ENCODE measurements at places on chromosomes 11 and 22. TPM values are rescaled to one million over a fixed set of nuclear protein-coding genes. Genes with fewer than 3 reads are reported as not detected.

Gene RBFOX2
- 107 TPM for total RNA-seq

Gene PLAAT4
- 15.5 TPM for total RNA-seq

Gene SF1
- total RNA-seq: 170 TPM

Gene INPP5J
- total RNA-seq: 0.66 TPM

Gene OR52A1
- total RNA-seq: not detected

Gene CRYBB3
- not detected for total RNA-seq

Gene C11orf16
- not detected for total RNA-seq

Gene MUC15
- not detected for total RNA-seq

Gene NAV2
- 13.7 TPM for total RNA-seq

Gene UBQLNL
- total RNA-seq: 0.14 TPM

Gene CYB5R3
- 127 TPM for total RNA-seq

Gene CDC45
- total RNA-seq: 1.8 TPM

Gene MYRF
- total RNA-seq: 6.4 TPM

Gene OR2AT4
- total RNA-seq: not detected

Gene FGF19
- total RNA-seq: not detected

Gene OR2AG1
- not detected for total RNA-seq

Gene SCGB2A2
- not detected for total RNA-seq

Gene CTNND1
- 195 TPM for total RNA-seq

Gene DAGLA
- total RNA-seq: 4.2 TPM

Gene MLC1
- total RNA-seq: under 0.01 TPM

Gene IFITM10
- total RNA-seq: 0.22 TPM

Gene OSM
- total RNA-seq: not detected

Gene BDNF
- total RNA-seq: 59.3 TPM

Gene MS4A12
- not detected for total RNA-seq

Gene CCDC87
- 0.29 TPM for total RNA-seq

Gene OR5A1
- total RNA-seq: not detected

Gene TSGA10IP
- not detected for total RNA-seq

Gene POU2AF1
- total RNA-seq: not detected

Gene TRIM48
- total RNA-seq: not detected

Gene RCOR2
- total RNA-seq: 1.6 TPM

Gene ME3
- total RNA-seq: 36.1 TPM

Gene ENTHD1
- not detected for total RNA-seq

Gene KRTAP5-9
- not detected for total RNA-seq
